ENCODE measurements at places on chromosomes 2 and 18.

GRCh38 chr2:241771286-241772062 is 5.1 kb upstream of the GAL3ST2 start:
- DNase-seq = no peak

DNA sequence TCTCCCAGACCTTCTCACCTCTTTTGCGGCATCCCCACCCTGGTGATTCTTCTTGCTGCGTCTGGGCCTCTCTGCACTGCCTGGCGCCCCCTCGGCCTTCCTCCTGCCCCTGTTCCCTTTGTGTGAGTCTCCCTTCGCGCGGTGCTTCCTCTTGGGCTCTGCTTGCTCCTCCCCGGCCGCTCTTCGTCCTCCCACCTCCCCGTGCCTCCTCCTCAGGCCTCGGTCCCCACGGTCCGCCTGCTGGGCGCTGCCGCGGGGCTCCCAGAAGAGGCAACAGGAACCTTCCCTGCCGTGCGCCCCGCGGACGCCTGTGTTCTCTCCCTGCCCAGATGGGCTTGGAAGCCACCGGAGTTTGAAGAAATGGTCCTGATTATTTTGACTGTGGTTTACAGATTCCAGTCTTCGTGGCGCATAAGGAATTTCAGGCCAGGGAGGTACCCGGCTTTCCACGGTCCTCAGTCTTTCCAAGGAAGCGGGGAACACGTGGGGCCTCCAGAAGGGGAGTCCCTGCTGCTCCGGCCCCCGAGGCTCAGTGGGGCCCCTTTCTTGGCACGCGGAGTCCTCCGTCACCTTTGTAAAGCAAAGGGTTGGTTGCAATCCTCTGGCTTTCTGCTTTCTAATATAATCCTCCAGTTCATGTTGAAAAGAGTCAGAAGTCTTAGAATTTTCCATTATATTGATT is 13.1 kb downstream of the RNU2-63P start:
- DNase-seq = no peak

DNA sequence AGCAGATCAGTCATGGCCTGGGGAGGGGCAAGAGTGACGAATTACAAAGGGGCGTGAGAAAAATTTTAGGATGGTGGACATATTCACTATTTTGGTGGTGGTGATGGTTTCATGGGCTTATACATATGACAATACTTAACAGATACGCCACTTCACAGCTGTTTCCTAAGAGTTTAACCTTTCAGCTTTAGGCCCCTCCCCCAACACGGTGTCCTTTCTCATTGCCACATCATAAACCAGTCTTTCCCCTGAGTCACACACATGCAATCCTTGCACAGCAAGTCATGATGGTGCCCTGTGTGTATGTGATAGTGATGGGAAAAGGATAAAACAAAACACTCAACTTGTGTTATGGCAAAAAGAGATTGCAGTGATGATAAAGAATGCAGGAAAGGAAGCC is 47.6 kb upstream of the IL1R1 start:
- no peak for DNase-seq

GRCh38 chr2:223538920-223539440 is 63.2 kb downstream of the SCG2 start:
- DNase-seq = no peak

GRCh38 chr2:104656571-104657163 is 197.2 kb upstream of the POU3F3 start:
- DNase-seq = no peak
